ENCODE measurements at places on chromosomes 5 and 9.

DNA sequence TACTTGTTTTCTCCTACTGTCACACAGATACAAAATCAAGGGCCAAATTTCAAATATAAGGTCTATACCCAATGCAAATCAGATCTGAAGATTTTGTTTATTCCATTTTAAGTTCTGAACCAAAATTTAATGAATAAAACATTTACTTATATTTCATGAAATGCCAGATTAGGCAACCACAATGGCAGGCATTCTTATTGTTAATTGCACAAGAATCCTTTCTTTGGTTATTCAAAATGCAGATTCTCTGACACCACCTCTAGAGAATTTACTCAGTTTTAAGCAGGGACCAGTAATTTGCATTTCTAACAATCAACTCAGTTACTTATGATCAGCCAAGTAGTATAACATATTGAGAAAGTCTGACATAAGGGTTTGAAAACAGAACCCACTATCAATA lies 972.4 kb upstream of the ACO1 start:
- no peak for DNase-seq

- no peak for DNase-seq
Observed at GRCh38 chr9:81620002-81620390, 69.4 kb downstream of the TLE1 start.

DNA sequence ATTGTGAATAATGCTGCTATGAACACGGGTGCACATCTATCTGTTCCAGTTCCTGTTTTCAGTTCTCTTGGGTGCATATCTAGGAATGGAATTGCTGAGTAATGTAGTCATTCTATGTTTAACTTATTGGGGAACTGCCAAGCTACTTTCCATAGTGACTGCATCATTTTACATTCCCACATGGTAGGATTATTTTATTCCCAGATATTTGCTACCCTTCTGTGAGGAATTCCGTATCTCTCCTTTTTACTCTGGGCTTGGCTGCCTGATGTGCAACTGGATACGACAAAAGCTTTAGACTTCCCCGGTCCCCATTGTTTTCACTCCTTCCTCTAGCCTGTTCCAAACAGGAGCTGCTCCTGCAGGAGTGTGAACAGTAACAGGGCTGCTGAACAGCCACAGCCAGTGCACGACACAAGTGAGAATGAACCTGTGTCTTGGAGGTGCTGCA lies 7.2 kb downstream of the TAS2R1 start:
- no peak for DNase-seq

GRCh38 chr9:121107029-121107428 lies 32.3 kb downstream of the CNTRL start:
- DNase-seq, result no peak

GRCh38 chr5:137594717-137595116 lies 95.6 kb upstream of the SPOCK1 start:
- no peak for DNase-seq

GRCh38 chr5:37932450-37932849 lies 92.6 kb upstream of the GDNF start:
- no peak for DNase-seq

- no peak for DNase-seq
Observed at GRCh38 chr5:37045703-37046102, 169.1 kb downstream of the NIPBL start.

DNA sequence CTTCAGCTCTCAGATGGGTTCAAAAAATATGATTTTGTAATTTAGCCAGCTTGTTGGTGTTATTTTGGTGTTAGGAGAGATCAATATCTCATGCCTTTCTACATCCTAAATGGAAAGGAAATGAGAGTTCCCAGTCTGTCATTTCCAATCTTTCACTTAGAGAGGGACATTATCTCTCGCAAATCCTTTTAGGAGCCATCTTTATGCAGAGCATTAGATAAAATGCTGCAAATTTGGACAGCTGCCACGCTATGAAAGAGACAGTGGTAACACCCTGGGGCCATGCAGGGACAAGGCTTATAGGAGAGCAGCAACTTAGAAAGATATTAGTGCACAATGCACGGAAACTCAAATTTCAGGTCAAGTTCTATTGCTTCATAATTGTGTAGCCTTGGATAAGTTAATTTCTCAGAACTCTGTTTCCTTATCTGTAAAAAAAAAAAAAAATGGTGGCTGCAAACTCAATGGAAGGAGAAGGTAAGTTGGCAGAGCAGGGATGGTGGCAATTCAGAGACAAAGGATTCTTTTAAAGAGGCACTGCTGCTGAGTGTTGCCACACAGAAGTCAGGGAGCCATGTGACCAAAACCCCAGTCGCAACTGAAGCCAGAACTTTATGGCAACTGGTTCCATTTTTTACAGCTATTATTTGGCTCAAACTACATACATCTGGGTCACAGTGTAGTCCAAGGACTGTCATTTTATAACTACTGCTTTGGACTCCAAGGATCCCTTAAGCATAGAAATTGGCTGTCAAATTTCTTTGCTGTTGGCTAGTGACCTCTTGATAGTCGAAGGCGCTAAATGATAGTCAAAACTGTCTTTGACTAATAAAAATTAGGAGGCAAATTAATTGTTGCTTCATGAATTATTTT lies 210.2 kb downstream of the FRMD3 start:
- DNase-seq, result no peak
